ENCODE measurements at places on chromosomes 6 and 20.

DNA sequence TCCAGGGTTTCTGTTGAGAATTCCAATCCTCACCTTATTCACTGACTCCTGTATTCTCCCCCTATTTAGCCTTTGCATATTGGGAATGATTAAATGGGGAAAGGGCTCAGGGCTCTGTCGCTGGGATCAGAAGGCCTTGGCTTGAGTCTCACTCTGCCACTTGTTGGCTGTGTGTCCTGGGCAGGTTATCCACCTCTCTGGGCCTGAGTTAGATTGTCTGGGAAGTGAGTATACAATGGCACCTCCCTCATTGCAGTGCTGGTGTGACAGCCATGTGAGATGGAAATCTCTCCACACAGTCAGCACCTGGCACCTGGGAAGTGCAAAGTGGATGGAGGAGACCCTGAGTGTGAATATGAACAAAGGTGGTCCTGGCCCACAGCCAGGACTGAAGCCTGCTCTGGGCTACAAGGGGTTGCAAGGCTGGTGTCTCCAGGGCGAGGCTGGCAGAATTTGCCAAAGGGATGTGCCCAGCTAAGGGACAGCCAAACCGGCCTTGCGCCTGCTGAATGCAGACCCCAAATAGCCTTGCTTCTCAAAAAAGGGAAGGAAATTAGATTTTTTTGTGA is 200.0 kb upstream of the PMEPA1 start:
- no peak for DNase-seq

GRCh38 chr6:91132461-91132860 is 545.6 kb upstream of the MAP3K7 start:
- DNase-seq: no peak

- DNase-seq: no peak
Measured at GRCh38 chr6:84836366-84836765, 72.0 kb upstream of the TBX18 start.

- no peak for DNase-seq
Measured at GRCh38 chr6:26275663-26276062, 89.3 kb upstream of the BTN3A2 start.

DNA sequence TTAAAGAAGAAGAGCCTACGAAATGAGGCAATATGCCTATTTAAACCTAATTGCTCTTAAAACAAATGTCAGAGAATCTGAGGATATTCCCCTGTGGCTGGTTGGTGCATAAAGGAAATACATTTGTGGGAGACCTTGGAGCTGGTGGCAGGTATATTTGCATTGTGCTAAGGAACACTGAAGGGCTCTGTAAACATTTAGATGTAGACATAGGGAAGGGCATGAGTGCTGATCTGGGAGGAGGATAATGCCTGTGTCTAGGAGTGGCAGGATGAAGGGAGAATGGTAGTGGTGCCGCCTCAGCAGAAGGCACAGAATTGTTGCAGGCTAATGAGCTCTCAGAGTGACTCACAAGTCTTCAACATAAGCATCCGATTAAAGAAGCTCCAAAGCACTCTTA is 85.8 kb downstream of the CD164 start:
- DNase-seq: no peak

- peak; percentile 31 for DNase-seq
Measured at GRCh38 chr20:17621229-17621968, 51.5 kb downstream of the DSTN start.
